Left lung (tissue), 14 donors: ENCODE measurements at places on chromosomes 1 and 21.

DNA sequence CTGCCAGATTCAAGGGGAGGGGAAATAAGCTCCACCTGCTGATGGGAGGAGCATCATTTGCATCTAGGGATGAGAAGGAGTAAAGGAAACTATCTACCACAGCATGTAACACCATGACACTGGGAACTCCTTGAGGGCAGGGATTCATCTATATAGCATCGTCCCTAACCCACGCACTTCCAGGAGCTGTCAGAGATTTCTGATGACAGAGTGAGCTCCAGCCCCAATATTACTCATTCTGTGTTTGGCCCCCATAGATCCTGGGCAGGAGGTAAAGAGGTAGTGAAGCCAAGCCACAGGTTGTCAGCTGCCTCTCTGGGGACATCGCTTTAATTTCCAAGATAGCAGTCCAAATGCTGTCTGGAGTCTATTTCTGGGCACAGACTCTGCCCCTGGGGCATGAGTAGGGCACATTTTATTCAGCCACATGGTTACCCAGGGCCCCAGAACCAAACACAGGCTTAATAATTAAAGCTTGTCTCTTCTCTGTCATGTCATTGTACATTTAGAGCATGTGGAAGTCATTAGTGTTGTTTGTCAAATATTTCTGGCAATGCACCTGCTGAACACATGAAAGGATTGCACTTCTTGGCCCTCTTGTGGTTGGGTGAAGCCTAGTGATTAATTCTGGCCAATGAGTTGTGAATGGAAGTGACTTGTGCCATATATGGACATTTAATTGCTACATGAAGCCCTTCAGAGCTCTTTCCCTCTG, 105.9 kb upstream of the POU3F1 start:
- DNase-seq = no peak

DNA sequence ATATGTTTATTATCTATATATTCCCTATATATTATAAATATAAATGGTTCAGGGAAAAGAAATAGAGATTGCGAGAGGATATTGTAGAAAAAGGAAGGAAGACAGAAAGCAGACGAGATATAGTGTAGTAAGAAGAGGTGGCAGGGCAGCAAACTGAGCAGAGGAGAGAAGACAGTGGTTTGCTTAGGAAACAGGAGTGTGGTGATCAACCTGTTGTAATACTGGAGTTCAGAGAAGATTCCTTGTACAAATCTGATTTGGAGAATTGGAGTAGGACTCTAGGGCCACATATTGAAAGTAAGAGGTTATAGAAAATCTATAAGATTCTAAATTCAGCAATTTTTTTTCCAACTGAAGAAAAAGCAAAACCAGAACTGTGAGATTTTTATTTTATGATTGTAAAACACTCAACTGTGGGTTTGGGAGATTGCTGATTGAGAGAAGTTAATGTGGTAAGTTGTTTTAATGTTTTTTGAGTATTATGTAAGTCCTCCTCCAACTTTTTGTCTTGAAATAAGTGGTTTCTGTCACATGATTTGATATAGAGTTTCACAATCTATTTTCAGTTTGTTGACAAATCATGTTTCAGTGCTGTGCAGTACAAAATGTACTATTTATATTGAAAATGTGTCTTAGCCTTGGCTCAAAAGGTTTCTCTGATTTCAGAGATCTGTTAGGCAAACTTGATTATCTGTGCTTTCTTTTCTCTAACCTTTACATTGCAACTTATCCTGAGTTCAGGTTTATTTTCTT, 9.6 kb upstream of the AMY2B start:
- no peak for DNase-seq

DNA sequence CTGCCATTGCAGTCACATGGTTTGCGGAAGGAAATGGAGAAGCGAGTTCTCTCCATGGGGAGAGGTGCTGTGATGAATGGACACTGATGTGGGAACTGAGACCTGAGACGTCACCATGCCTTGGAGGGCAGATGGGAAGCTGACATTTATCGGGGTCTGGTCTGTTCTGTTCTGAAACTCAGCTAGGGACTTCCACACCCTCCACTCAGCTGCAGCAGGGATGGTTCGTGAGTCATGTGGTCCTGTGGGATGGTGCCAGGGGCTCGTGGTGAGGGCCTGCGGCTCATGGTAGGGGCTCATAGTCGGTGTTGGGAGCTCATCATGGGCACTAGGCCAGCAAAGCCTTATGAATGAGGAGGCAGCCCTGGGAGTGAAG, 6.1 kb downstream of the GPR137B start:
- DNase-seq = no peak

GRCh38 chr1:157704878-157705277, 4.3 kb upstream of the FCRL3 start:
- DNase-seq = no peak

- DNase-seq = no peak
These were observed 21.9 kb downstream of the MTARC1 start for GRCh38 chr1:220808345-220809186.

DNA sequence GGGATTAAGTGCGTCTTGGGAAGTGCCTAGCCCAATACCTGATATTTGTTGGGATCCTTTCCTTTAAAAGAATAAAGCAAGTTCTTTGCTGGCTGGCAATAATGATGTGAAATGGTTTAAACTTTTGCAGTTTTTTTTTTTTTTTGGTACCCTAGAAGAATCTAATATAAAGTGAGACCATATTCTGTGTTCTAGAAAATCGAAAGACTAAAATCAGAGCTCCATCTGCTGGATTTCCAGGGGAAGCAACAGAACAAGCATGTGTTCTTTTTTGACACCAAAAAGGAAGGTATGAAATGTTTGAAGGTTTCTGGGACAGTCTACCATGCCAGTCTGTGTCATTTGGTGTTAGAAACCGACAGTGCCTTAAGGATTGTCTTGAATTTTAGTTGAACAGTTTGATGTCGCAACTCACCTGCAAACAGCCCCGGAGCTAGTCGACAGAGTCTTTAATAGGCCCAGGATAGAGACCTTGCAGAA, 6.4 kb downstream of the UTP11 start:
- no peak for DNase-seq

DNA sequence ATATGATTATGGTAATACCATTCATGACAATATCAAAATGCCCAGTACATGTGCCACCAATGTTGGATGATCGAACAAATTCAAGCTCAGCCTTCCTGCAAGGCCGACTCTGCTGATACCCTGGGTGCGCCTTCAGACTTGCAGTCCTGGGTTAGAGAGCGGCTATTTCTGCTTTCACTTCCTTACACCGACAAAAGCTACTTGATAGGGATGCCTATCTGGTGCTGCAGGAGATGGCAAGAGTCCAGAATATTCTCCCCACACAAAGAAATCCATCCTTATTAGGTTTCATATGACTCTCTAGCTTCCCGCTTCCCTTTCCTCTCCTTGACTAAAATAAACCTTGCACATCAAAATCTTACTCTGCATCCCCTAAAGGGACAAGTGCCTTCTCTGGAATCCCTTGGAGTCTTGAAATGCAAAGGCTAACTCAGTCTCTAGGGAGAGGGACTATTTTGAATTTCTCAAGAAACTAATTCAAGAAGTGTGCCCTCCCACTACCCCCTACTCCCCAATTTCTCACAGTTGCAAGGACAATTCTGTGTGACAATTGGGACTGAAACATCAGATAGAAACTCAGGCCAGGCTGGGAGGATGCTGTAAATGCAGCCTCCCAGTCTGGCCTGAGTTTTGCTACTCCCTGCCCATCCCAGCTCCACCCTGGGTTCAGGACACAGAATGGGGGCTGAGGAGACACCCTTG, 103.1 kb upstream of the USP24 start:
- DNase-seq = no peak

GRCh38 chr1:15151871-15152270, 1.7 kb upstream of the TMEM51 start:
- DNase-seq = no peak

- DNase-seq = no peak
These were observed 166.6 kb downstream of the DYRK1A start for GRCh38 chr21:37532868-37533780.

DNA sequence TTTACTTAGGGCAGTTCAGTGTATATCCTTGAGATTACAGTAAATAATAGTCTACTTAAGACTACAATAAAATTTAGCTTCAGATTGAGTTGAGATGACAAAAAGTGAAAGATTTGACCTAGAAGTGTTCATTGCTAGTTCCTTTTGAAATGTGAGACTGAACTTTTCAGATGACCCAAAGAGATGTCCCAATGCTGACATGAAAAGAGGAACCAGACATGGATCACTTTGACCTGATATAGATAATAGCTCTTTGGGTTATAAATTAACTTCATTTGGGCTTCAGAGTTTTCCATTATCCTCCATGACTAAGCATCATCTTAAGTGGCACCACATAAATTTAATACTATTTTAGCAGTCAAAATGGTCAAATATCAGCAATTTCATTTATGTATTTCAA, 25.7 kb upstream of the OR10J5 start:
- no peak for DNase-seq

- DNase-seq = no peak
These were observed 1.4 kb downstream of the B3GALNT2 start for GRCh38 chr1:235502601-235503402.

DNA sequence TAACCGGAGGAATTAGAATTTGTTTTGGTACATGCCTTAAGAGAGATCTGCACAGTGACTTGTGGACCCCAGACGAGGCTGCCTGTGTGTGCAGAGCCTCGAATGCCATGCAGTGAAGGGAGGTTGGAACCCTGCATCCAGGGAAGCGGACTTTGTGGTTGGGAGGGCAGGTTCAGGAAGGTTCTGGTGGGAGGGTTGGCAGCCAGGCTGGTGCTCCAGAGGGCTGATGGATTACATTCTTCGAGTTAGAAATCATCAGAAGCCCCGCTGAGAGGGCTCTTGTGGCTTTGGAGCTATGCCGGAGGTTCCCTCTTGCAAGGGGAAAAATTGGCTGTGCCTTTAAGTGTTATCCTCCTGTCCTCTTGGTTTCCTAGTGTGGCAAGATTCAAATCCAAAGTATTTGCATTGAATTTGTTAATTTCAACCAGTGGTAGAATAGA, 21.1 kb downstream of the ROR1 start:
- no peak for DNase-seq

DNA sequence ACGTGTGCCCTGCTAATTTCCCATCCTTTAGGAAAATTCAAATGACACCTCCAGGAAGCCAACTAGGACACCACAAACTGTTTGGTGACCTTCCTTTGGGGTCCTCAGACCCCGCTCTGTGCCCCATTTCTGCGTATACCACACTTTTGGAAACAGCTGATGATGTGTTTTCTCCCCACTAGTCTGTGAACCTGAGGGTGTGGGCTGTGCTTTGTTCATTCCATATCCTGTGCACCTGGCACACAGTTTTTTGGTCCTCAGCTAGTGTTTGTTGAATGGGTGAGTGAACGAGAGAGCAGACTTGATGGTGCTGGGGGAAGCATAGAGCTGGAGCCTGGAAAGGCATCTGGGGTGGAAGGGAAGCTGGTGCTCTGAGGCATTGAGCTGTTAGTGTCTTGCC, 48.6 kb downstream of the RPS6KA1 start:
- no peak for DNase-seq

DNA sequence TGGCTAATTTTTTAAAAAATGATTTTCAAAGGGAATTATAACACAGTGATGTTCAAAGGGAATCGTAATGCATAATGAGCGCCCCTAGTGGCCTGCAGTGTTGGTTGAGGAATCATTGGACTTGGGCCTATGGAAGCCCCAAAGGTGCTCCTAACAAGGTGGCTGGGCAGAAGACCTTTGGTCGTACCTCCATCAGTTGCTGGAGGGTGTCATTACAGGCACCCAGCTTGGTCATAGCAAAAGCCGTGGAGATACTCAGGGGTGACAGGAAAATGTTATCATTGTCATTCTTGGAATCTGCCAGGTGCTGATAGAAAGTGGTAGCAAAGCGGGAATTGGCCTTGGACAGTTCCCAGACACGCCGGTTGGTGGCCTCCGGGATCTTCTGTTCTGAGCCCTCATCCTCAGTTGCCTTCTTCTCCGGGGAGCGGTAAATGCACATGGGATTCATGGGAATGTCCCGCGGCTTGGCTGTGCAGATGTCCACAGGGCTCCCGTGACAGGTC, 2.7 kb downstream of the SERPINC1 start:
- no peak for DNase-seq

- no peak for DNase-seq
These were observed 8.2 kb upstream of the HPCAL4 start for GRCh38 chr1:39699419-39699818.

DNA sequence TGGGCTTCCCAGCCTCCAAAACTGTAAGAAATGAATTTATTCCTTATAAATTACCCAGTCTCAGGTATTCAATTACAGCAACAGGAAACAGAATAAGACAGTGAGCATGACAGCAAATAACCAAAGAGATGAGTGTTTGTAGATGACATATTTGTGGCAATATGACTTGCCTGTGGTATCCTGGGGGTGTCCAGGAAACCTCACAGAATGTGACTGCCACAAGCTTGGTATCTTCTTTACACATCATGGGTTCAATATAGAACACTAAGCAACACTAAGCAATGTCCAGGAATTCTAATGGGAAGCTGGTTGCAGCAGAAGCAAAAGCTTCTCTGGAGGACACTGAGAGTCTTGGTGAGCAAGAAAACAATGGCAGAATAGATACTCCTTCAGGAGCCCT, 236.4 kb upstream of the BEND5 start:
- no peak for DNase-seq

DNA sequence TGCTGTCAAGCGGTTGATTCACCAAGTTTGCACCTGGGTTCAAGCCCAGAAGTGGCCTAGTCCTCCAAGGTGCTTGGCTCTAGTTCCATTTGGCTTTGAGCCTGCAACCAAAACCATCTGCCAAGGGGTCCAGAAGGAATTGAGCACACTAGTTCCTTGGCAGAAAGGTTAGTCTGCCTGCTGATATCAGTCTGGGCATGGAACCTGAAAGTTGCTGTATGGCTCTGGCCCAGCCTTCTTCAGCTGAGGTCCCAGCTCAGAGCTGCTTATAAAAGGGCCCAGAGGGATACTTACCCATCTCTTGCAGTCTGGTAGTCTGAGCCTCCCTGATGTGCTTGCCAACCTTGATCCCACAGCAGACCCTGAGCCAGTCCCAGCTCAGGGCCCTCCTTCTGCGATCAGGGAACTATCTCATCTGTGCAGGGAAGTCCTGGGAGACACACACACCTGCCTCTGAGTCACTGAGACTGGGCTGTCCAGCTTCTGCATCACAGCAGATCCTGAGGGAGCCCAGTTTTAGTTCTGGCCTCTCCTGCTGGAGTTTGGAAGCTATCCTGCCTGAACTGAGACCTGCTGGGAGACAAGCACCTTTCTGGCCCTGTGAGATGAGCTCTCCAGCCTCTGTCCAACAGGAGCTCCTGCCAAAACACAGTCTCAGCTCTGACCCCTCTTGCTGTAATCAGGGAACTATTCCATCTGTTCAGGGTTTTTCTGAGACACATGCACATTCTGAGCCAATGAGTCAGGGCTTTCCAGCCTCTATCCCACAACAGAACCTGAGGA, 75.8 kb downstream of the CTH start:
- DNase-seq = no peak

GRCh38 chr1:14451217-14451616, 147.3 kb upstream of the KAZN start:
- no peak for DNase-seq
